Adrenal gland (tissue), 19 donors: ENCODE measurements at places on chromosomes 4 and X.

DNA sequence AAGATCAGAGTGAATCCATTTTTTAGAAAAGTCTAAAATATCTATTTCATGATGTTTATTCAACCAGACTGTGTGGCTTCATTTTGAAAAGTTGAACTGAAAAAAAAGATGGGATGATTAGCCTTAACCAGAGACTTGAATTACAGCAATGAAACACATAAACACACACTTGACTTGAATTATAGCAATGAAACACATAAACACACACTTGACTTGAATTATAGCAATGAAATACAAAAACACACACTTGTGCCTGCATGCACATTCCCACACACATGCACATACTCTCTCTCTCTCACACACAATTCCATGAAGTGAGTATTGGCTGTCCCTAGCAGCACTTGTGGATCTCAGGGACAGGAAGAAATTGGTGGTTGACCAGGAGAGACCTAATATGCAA lies 286.8 kb downstream of the USP46 start:
- no peak for DNase-seq

GRCh38 chrX:17814557-17814956 lies 46.5 kb downstream of the RAI2 start:
- no peak for DNase-seq

- DNase-seq, result no peak
These were observed 44.7 kb upstream of the ACSL4 start for GRCh38 chrX:109777749-109778148.

DNA sequence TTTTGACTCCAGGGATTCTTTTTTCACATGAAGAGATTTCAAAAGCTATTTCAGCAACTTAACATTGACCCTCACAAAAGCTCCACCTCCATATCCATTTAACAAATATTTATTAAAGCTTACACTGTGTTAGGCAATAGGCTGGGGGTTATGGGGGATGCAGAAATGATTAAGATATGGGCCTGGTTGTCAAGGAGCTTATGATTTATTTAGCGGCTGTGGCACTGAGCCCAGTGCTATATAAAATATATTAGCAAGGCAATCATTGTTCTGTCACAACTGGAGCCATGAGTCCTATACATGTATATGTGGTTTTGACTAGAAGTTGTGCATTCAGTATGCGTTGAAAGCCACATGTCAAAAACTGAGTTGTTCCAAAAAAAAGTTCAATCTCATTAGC lies 131.1 kb downstream of the GPC3 start:
- DNase-seq, result no peak

GRCh38 chrX:18900401-18900976 lies 83.4 kb downstream of the PHKA2 start:
- no peak for DNase-seq

GRCh38 chrX:3415011-3415410 lies 68.6 kb upstream of the MXRA5 start:
- DNase-seq, result no peak

- no peak for DNase-seq
These were observed 332.5 kb downstream of the GRID2 start for GRCh38 chr4:92636038-92636806.

- DNase-seq, result no peak
These were observed 111.7 kb downstream of the STK32B start for GRCh38 chr4:5162909-5163508.

DNA sequence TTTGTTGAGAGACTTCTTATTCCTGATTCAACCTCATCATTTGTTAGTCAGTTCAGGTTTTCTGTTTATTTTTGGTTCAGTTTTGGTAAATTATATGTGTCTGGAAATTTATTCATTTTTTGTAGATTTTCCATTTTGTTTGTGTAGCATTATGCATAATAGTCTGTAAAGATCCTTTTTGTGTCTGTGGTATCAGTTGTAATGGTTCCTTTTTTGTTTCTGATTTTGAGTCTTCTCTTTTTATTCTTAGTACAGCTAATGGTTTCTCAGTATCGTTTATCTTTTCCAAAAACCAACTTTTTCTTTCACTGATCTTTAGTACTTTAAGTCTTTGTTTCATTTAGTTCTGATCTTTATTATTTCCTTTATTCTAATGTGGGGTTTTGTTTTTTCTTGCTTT lies 61.4 kb downstream of the NWD2 start:
- no peak for DNase-seq

- DNase-seq, result no peak
These were observed 2106.0 kb downstream of the PCDH7 start for GRCh38 chr4:32826169-32826568.
